ENCODE measurements at places on chromosomes 1 and 21. TPM values are rescaled to one million over a fixed set of nuclear protein-coding genes. Genes with fewer than 3 reads are reported as not detected.
A peak's percentile ranks its signal among the peaks of the same experiment; 100 is the strongest.

GRCh38 chr1:70376196-70376595 is 21.7 kb upstream of the ANKRD13C start:
- no peaks in the 10 kb centered on the region for H3K27me3 ChIP-seq
- peaks cover 7% of the 10 kb centered on the region for H3K36me3 ChIP-seq
- H3K27ac ChIP-seq = no peak overlapping the region
- DNase-seq = no peak
- no peaks in the 10 kb centered on the region for H3K4me1 ChIP-seq

LCE1B gene
- total RNA-seq = not detected

CD160 gene
- total RNA-seq = 0.21 TPM

AIM2 gene
- 0.59 TPM for total RNA-seq

LCE1D gene
- not detected for total RNA-seq

NBPF4 gene
- 0.42 TPM for total RNA-seq

MAP1LC3C gene
- 9.0 TPM for total RNA-seq

DNA sequence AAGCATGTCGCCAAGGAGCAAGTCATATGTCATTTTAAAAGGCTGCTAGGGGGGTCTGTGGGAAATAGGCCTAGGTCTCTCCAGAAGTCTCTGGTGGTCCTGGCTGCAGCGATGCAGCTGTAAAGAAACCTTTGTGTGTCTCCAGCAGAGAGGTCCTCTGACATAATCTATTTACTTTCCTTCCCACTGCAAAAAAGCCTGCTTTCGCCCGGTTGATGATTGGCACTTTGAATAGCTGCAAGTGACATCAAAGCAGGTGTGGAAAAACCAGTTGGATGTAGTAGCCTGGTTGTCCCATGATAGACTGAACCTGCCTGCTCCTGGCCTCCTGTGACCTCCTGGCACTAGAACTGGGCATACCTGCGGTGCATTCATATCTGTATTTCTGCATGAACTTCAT is 13.8 kb downstream of the RASSF5 start:
- H3K4me3 ChIP-seq = no peak overlapping the region
- H3K36me3 ChIP-seq = no peaks in the 10 kb centered on the region
- no peak for DNase-seq

LCE2C gene
- total RNA-seq = not detected

DNA sequence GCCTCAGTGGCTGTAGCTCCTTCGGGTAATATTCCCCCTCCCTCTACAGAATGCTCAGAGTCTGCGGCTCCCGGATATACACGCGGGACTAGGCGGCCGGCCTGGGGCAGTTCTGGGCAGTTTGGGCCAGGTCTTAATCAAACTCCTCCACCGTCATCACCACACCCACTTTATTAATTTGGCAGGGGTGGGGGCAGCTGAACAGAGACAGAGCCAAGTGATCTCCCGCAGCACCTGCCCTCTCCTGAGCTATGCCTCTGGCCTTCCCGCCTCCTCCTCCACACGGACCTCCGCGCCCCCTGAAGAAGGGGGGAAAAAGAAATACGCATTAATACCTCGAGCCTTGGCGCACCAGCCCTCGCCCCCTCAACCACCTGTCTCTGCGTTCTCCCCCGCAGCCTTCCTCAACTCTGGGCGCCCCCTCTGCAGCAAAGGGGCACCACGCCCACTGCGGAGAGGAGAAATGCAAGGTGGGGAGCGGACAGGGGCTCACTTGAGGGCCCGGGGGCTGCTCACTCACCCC is 42.6 kb downstream of the CD34 start:
- no peaks in the 10 kb centered on the region for H3K36me3 ChIP-seq
- H3K27me3 ChIP-seq = no peaks in the 10 kb centered on the region
- peak overlapping the region; percentile 98 for H3K4me3 ChIP-seq
- peak overlapping the region; percentile 94 for H3K27ac ChIP-seq
- H3K4me1 ChIP-seq = peaks cover 59% of the 10 kb centered on the region
- peak; percentile 48 for DNase-seq

GALE gene
- total RNA-seq = 16.3 TPM

TOMM40L gene
- total RNA-seq = 6.6 TPM

GRCh38 chr1:175803413-175803812 is 60.0 kb upstream of the TNR start:
- no peaks in the 10 kb centered on the region for H3K36me3 ChIP-seq
- H3K4me1 ChIP-seq = no peaks in the 10 kb centered on the region
- H3K27me3 ChIP-seq = no peaks in the 10 kb centered on the region
- no peak overlapping the region for H3K4me3 ChIP-seq
- no peak overlapping the region for H3K27ac ChIP-seq

DNA sequence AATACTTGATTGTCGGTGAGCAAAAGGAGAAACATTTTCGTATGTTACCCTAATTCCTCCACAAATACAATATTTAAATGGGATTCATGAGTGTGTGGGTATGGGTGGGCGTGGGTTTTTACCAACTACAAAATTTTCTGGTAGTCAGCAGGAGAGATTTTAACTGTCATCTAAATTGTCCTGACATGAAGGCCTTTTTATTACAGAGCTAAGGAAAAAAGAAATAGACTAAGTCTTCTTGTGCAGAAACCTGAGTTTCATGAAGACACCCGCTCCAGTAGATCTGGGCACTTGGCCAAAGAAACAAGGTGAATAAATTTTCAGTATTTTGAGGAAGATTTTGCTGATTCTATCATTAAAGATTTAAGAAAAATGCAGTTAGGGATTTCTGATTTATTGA is 752 bp downstream of the RGS18 start:
- H3K27ac ChIP-seq = no peak overlapping the region
- DNase-seq = no peak
- H3K4me3 ChIP-seq = no peak overlapping the region
- H3K27me3 ChIP-seq = no peaks in the 10 kb centered on the region
- H3K36me3 ChIP-seq = no peaks in the 10 kb centered on the region

DNA sequence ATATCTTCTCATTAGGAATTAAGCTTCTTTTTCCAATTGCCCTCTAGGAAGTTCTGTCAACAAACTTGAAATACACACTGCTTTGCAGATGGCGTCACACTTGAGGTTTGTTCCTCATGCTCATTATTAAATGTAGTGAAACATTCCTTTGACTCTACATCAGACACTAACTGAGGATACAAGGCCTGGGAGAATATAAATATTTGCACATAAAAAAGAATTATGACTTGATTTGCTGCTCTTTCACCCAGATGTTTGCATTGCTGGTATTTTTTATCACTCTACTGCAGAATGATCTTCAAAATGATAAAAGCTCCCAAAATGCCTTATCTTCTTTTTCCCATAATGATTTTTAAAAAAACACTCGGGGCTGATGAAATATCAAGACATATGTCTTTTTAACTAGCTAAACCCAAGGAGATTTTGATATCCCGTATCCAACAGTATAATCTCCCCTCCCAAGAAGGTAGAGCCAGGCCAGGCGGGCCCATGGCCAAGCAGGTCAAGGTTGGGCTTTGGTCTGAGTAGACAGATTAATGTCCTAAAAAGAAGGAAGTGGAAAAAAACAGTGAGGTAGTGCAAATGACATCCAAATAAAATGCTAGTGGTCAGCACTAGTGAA is 264.6 kb downstream of the HHIPL2 start:
- no peaks in the 10 kb centered on the region for H3K4me1 ChIP-seq
- H3K27me3 ChIP-seq = no peaks in the 10 kb centered on the region
- H3K4me3 ChIP-seq = no peak overlapping the region
- H3K27ac ChIP-seq = no peak overlapping the region
- no peak for DNase-seq

STK40 gene
- 29.1 TPM for total RNA-seq

DNA sequence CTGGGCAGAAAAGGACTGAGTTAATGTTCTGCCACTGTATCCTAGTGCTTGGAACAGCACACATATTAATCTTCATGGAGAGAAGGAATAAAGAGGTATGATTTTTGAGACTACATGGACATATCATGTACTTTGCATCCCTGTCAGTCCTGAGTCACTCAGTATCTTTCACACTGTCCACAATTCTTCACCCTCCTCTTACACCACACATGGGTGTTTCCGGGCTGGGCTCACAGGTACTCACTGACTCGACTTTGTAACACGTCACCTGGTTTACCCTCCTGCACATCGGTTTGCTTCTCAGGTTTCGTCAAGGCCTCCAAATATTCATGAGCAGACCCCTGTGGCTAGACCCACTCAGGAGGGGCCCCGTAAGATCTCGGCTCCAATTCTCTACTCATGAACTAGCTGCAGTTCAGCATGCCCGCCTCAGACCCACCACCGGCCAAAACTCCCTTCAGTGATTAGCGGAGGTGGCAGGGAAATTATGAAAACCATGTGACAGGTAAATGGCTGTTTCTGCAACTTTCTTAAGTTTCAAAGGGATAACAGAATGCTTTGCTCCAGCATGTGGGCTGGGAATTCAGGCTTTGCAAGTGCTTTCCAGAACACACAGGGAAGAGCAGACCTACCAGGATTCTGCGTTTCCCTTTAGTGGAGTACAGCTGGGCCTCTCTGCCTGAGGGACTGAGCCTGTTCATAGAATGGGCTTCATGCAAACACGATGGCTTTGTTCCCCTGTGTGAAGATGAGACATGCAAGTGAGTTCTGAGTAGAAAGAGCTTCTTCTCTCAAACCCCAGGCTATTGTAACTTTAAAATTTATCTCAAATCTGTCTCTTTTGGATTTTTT is 31.3 kb upstream of the TRABD2B start:
- H3K36me3 ChIP-seq = no peaks in the 10 kb centered on the region
- no peak overlapping the region for H3K4me3 ChIP-seq
- DNase-seq = no peak
- H3K27me3 ChIP-seq = no peaks in the 10 kb centered on the region
- no peak overlapping the region for H3K27ac ChIP-seq
- peaks cover 6% of the 10 kb centered on the region for H3K4me1 ChIP-seq

DNA sequence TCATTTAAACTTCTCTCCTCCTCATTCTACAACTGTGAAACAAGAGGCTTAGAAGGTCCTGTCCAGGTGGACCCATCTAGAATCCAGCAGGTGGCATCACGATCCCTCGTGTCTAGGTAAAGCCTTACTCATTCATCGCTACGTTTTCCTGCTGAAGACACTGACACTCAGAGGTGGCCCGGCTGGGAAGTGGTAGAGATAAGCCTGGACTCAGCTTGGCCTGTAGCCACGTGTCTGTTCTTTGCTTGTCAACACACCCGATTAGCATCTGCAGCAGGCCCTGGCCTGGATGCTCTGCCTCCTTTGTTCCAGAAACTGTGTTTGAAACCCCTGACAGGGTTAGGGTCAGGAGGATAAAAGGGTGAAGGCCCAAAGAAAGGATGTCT is 43.4 kb downstream of the PARP1 start:
- peaks cover 47% of the 10 kb centered on the region for H3K36me3 ChIP-seq
- no peaks in the 10 kb centered on the region for H3K27me3 ChIP-seq
- H3K4me3 ChIP-seq = no peak overlapping the region
- no peak for DNase-seq
- no peak overlapping the region for H3K27ac ChIP-seq

TSPAN2 gene
- 7.1 TPM for total RNA-seq

- H3K27me3 ChIP-seq = peaks cover 14% of the 10 kb centered on the region
- H3K4me3 ChIP-seq = no peak overlapping the region
- H3K36me3 ChIP-seq = no peaks in the 10 kb centered on the region
- no peak for DNase-seq
- no peak overlapping the region for H3K27ac ChIP-seq
Measured at GRCh38 chr1:19032413-19032695, 75.9 kb upstream of the IFFO2 start.

BLZF1 gene
- total RNA-seq = 36.0 TPM

DNA sequence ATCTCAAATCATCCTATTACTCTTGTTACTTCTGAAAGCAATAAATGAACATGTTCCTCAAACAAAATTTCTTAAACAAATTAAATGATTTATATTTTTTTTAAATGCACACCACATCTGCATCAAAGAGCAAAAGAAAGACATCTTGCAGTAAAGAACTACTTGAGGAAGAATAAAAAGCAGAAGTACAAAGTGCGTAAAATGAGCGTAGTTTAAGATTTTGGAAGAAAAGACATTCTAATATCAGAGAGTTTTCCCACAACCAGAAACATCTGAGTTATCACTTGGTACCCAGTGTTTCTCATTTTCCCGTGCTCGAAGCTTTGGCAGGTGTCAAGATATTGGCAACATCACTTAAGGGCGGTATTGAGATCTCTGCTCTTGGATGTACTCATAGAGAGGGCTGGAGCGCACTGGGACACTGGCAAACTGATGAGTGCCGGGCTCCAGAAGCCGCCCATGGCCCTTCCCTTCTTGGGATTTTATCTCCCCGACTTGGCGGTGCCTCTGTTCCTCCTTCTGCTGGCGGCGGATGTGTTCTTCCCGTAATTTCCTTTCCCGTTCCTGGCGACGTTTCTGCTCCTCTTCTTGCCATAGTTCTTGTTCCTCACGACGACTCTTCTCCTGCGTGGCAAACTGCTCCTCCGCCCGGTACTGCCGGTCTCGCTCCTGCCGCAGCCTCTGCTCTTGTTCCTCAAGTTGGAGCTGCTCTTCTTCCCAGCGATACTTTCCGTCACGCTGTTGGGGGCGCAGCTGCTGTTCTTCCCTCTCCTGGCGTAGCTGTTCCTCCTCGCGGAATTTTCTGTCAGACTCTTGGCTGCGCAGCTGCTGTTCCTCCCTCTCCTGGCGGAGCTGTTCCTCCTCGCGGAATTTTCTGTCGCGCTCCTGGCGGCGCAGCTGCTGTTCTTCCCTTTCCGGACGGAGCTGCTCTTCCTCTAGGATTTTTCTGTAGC is 7.9 kb downstream of the TCHH start:
- H3K27ac ChIP-seq = no peak overlapping the region
- peaks cover 48% of the 10 kb centered on the region for H3K4me1 ChIP-seq
- DNase-seq = no peak
- peaks cover 85% of the 10 kb centered on the region for H3K27me3 ChIP-seq
- H3K36me3 ChIP-seq = no peaks in the 10 kb centered on the region

DNA sequence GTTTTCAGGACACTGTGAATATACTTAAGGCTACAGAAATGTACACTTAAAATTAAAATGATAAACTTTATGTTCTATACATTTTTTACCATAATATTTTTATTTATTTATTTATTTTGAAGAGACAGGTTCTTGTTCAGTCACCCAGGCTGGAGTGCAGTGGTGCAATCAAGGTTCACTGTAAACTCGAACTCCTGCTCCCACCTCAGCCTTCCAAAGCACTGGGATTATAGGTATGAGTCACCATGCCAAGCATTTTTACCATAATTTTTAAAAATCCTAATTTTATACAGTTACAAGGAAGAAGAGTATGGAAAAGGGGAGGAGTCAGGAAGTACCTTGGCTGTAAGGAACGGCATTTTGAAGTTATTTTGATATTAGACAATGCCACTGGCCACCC is 23.6 kb upstream of the ANGPTL3 start:
- no peaks in the 10 kb centered on the region for H3K4me1 ChIP-seq
- H3K27me3 ChIP-seq = no peaks in the 10 kb centered on the region
- no peak overlapping the region for H3K4me3 ChIP-seq
- DNase-seq = no peak

GRCh38 chr1:8040586-8040985 is 14.5 kb upstream of the ERRFI1 start:
- DNase-seq = peak; percentile 72
- H3K36me3 ChIP-seq = no peaks in the 10 kb centered on the region
- no peaks in the 10 kb centered on the region for H3K27me3 ChIP-seq
- no peak overlapping the region for H3K27ac ChIP-seq
- no peak overlapping the region for H3K4me3 ChIP-seq

GRCh38 chr1:44485229-44485933 is 80.3 kb downstream of the RNF220 start:
- no peak overlapping the region for H3K4me3 ChIP-seq
- H3K27ac ChIP-seq = peak overlapping the region; percentile 53
- no peak for DNase-seq
- H3K4me1 ChIP-seq = no peaks in the 10 kb centered on the region
- H3K27me3 ChIP-seq = no peaks in the 10 kb centered on the region

COL8A2 gene
- total RNA-seq = 44.6 TPM

ICOSLG gene
- total RNA-seq = 3.3 TPM

NCF2 gene
- 21.0 TPM for total RNA-seq

Measured in tibial nerve (tissue), 4 donors.